Globus pallidus (tissue), 1 donor: ENCODE measurements at places on chromosomes 7 and 10.

- no peak for DNase-seq
Measured at GRCh38 chr10:78148961-78149612, 115.4 kb downstream of the RPS24 start.

- no peak for DNase-seq
Measured at GRCh38 chr10:31142026-31142425, 110.4 kb upstream of the ZNF438 start.

GRCh38 chr10:35346248-35346647 is 9.9 kb downstream of the CCNY start:
- no peak for DNase-seq

- peak; percentile 5 for DNase-seq
Measured at GRCh38 chr10:105063796-105064195, 422.7 kb downstream of the SORCS3 start.

GRCh38 chr7:130960208-130960988 is 226.4 kb upstream of the KLF14 start:
- DNase-seq = no peak

- no peak for DNase-seq
Measured at GRCh38 chr10:15043674-15044073, at the start of gene OLAH. OLAH (plus strand) TSS chr10:15043943; CDS start chr10:15047289, 3,346 bp downstream.

GRCh38 chr7:44958645-44959344 is 20.0 kb downstream of the MYO1G start:
- no peak for DNase-seq

DNA sequence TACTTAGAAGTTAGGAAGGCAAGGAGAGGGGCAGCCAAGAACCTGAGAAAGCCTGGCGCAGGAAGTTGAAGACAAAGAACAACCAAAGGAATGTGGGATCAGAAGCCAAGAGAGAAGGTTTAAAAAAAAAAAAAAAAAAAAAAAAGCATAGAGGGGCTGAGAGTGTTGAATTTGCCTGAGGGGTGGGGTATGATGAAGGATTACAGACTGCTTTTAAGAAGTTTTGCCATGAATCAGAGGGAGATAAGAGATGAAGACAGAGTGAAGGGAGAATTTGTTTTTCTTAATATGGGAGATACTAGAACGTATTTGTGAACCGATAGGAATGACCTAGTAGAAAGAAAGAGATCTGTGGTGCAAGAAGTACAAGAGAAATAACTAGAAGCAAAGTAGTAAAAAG is 6.7 kb downstream of the SLC26A4 start:
- DNase-seq = no peak

DNA sequence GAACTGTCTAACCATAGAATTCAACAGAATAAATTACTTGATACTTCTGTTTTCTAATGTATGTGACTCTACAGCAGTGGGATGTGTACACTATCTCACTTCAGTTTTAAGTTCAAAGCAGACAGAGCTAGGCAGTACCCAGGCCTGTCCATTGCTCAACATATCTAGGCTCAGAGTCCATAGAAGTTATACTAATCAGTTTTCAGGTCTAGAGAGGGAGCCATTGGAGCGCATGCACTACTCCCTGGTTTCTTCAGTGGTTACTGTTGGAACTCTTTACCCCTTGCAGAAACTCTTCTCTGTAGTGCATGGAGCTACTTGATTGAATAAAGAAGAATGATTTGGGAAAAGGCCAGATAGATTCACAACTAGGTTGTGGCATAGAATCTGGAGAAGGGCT is 4.4 kb downstream of the CD36 start:
- DNase-seq = no peak

- no peak for DNase-seq
Measured at GRCh38 chr7:107186240-107186639, 17.4 kb downstream of the HBP1 start.

GRCh38 chr7:99257065-99257464 is 15.6 kb upstream of the MYH16 start:
- DNase-seq = no peak

DNA sequence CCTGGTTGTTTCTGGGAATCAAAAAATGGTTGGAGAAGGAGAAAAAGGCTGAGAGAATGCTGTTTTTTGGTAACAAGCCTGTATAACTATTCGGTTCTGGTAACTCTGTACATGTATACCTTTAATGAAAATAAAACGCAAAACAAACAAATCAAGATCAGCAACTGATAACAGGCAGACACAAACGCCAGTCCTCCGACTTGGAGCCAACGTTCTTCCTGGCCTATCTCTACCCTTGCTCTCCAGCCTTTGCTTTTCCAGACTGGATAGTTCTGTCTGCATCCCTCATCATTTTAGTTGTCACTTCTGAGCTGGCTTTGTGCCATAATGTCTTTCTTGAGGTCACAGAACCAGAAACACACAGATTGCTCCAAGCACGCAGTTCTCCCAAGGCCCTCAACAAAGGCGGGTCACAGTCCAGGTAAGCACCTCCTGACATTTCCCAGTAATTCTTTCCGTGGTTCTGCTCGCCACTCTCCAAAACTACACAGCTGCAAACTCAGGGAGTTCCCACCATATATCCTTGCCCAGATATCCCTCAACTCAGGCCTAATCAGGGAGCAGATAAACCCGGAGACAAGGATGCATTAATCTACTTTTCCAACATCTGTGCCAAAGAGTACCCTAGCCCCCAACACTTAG is 20.2 kb downstream of the HIP1 start:
- DNase-seq = no peak

DNA sequence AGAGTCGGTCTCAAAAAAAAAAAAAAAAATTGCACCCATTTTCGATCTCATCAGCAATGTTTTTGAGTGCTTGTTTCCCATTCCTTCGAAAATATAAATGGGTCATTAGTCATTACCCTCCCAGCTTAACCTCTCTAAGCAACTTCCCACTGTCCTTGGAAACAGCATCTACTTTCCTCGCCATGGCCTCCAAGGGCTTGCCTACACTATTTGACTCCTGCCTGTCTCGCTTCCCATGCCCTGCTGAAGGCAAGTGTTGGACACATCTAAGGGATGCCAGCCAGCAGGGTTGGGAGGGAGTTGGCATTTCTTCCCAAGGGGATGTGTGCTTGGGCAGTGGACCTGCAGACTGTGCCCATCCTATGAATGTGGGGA is 12.7 kb upstream of the RHBDD2 start:
- no peak for DNase-seq

DNA sequence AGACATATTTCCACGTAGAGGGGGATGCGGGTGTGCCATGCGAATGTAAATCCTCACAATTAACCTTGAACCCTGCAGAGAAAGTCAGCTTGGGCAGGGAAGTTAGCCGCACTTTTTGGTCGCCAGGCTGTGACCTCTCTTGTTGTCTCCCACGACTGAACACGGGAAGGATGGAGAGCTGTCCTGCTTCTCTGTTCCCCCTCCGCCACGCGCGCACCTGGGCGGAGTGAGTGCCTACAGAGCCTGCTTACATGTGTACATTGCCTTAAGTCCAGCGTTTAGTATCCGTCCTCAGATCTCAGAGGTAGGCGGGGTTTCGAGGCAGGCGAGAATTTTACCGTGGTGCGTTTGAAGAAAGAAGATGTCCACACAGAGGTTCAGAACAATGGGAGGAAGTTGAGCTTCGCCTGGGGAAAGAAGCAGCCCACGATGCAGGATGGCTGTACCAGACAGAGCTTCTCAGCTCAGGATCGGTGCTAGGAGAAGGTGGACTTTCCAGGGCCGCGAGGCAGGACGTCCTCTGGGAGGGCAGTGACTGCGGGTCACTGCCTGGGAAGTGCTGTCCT is 482 bp upstream of the ERCC6 start:
- DNase-seq = no peak

GRCh38 chr7:282621-283020 is 7.3 kb upstream of the FOXL3 start:
- DNase-seq = no peak

DNA sequence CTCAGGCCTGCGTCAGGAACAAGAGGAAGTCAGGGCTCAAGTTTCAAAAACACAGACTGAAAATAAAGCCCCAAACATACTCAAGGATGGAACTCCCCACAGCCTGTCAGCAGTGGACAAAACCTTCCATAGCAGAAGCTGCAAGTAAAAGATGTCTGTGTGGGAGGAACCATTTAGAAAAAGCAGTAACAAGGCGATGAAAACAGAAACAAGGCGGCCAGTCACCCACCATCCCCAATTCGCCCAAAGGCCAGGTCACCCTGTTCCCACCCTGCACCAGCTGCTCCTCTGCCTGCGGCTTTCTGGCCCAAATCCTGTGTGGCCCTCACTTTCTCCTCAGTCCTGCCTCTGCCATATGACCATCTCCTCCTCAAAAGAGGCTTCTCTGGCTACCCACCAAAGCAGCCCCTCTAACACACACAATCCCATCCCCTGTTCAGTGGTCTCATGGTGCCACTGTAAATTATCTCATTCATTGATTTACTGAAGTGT is 27.8 kb downstream of the KCNMA1 start:
- DNase-seq = no peak

DNA sequence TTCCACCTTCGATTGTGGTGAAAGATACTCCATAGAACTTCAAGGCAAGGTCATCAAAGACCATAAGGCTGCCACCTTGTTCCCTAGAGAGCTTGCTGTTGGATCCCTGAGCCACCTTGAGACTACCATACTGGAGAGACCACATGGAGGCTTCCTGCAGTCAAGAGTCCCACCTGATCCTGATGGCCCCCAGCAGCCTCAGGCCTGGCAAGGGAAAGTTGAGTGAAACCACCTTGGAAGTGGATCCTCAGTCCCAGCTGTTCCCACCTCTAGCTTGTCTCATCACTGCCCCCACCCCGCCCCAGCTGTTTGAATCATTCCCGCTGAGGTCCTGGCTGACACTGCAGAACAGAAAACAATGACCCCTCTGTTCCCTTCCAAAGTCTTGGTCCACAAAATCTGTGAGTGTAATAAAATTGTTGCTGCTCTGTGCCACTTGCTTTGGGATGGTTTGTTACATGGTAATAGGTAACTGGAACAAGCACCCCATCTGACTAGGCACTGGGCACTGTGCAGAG is 32.0 kb downstream of the PRLHR start:
- no peak for DNase-seq

GRCh38 chr7:102132209-102132752 is 154.4 kb upstream of the SH2B2 start:
- DNase-seq = no peak

- no peak for DNase-seq
Measured at GRCh38 chr7:150857276-150858055, 5.1 kb downstream of the AOC1 start.

- no peak for DNase-seq
Measured at GRCh38 chr7:1187127-1187526, 27.1 kb upstream of the ZFAND2A start.

- no peak for DNase-seq
Measured at GRCh38 chr7:16455591-16455990, 9.9 kb downstream of the SOSTDC1 start.

DNA sequence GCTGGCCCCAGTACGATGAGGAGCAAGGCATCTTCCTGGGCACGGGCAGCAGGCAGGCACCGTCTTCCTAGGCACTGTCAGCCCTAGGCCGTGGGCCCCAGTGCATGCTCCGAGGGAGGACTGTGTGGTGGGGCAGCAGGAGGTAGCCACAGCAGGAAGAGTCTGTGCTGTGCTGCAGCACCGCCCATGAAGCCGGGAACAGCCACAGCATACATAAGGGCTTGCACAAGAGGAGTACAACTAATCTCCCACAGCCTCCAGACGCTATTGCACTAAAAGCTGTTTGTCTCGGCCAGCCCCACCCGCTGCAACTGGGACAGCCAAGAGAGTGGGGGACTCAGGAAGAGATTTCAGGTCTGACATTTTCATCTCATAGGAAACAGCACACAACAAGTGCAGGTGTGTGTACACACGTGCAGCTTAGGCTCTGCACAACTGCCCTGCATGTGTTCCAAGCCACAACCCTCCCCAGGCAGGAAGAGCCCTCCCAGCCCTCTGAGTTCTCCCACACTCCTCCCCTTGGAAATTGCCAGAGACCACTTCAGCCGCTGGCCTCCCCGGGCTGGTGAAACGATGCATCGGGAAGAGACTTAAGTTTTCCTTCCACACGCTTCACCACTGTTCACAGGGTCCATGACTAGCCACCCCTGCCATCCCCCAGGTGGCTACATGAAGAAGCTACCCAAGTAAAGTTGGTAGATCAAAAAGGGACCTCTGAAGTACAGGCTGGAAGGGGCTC is 88.1 kb upstream of the DDC start:
- DNase-seq = peak; percentile 60

DNA sequence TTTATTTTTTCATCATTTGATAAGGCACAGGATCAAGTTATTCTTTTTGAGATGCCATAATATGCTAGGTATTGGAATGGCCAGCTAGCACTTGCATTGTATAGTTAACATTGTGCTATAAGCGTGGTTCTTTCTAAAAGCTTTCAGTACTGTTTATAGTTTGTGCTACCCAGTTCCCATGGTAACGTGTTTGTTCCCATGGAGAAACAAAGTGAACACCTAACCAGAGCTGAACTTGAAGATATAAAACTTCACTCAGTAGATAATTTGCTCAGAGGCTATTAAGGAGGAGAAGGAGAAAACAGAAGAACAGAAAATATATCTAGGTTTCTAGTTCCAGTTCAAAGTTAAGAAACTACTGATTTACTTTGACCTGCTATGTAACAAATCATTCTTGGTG is 23.6 kb upstream of the ITGB8 start:
- no peak for DNase-seq

- no peak for DNase-seq
Measured at GRCh38 chr7:103011650-103012049, 62.9 kb downstream of the FBXL13 start.

GRCh38 chr10:103665162-103665889 is 171.8 kb downstream of the NEURL1 start:
- DNase-seq = no peak

- DNase-seq = no peak
Measured at GRCh38 chr10:124336186-124336585, 82.5 kb downstream of the OAT start.

- no peak for DNase-seq
Measured at GRCh38 chr7:112981966-112982365, 104.7 kb downstream of the GPR85 start.

DNA sequence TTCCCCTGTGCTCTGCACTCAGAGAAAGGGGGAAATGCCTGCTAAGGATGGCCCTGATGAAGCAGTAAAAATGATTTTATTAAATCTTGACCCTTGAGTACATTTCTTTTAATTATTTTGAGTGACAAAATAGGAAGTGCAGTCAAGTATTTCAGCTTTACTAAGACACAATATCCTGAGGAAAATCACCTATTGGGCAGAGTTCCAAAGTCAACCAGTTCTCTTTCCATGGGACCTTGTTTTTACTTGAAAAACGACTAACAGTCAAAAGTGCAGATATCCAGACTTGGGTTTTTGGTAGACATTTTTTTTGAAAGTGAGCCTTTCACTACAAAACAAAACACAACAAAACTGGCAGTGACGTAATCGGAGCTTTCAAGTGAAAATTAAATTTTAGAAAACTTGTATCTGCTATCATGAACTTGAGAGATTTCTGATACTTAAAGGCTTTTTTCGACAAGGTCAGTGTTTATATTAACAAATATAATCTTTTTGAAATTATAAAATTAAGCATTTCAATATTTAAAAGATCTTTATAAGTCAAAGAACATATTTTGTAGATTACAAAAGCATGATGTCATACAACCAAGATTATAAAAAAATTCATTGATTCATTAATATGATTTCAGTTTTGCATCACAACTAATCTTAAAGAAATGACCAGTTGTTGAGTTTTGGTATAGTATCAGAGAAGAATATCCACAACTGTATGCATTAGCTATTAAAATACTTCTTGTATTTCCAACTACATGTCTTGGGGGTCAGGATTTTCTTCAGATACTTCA is 513.8 kb upstream of the AKR1E2 start:
- no peak for DNase-seq

- no peak for DNase-seq
Measured at GRCh38 chr10:30386801-30387588, 37.9 kb upstream of the MTPAP start.
